HT1080 (cell line): ENCODE measurements at places on chromosomes 3 and 15. TPM values are rescaled to one million over a fixed set of nuclear protein-coding genes. Genes with fewer than 3 reads are reported as not detected.

DNA sequence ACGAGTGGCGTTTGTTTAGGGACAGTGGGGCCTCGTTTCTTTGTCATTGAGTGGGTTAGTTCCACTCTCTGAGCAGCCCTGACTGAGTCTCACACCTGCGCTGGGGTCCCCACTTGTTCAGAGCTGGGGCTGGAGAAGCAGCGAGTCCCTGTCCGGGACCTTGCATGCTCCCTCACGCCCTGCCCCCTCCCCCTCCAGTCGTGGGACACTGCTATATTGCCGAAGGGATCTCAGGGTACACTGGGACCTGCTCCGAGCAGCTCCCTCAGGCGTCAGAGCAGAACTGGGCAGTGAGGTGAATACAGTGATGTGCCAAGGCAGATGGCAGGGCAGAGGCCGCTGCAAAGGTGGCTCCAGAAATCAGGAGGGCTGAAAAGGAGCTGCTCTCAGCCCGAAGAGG, 59.9 kb upstream of the KLF13 start:
- no peak for DNase-seq

DNA sequence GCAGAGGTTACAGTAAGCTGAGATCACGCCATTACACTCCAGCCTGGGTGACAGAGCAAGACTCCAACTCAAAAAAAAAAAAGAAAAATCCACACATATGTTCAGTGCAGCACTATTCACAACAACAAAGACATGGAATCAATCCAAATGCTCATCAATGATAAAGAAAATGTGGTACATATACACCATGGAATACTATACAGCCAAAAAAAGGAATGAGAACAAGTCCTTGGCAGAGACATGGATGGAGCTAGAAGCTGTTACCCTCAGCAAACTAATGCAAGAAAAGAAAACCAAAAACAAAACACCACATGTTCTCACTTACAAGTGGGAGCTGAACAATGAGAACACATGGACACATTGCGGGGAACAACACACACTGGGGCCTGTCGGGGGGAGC, 25.5 kb downstream of the PYGO1 start:
- no peak for DNase-seq

DNA sequence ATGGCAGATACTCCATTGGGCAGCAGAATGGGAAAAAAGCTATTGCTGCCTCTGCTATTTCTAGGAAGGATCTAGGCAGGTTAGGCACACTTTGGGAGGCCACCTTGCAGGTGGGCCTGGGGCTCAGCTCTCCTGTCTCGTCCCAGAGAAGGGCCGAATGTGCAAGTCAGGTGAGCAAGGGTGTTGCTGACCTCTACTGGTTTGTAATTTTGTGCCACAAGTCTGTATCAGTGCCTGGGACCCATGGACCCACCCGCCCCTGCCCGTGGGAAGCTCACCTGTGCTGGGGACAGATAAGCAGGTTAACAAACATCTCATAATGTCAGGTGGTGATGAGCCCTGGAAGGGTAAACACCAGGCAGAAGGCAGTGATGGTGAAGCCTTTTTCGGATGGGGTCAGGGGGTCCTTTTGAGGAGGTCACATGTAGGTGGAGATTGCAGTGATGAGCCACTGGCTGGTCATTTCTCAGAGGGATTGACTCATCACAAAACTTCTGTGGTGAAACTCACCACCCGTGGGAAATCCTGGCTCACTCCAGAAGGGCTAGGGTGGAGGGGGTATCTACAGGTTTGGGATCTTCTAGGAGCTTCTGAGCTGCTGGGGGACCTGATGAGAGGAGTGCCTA, 161.3 kb downstream of the KLF13 start:
- DNase-seq: no peak

DNA sequence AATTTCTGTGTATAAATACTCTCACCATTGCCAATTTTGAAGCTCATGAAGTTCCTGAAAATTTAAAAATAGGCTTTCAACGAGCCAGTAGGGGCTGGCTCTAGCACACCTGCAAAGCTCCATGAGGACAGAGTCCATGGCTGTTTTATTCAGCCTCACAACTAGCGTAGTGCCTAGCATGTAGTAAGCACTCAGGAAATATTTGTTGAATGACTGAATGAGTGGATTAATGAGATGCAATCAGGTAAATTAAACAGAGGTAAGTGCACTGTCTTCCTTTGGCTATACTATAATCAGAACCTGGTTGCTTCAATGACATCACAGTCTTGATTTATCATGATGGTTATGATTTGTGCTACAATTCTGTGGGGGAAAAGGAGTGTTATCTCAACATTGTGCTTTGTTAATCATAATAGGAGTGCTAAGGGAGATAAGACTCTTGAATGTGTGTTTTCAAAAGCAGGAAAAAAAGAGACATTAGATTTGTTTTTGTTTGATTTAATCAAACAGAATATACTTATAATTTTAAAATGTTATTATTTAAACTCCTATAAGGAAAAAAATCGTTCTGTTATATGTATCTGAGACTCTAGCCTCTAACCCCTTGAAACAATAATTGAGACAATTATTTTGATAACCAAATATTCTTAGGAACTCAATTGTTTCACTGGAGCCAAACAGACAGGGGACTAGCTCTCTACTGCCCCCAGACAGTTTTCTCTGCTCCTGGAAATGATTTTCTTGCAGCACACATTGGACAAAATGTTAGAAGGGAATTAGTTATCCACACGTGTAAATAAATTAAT, 171.7 kb upstream of the ATP11B start:
- no peak for DNase-seq

- peak; percentile 60 for DNase-seq
These were observed 59.6 kb upstream of the ZBTB38 start for GRCh38 chr3:141308588-141309218.

DNA sequence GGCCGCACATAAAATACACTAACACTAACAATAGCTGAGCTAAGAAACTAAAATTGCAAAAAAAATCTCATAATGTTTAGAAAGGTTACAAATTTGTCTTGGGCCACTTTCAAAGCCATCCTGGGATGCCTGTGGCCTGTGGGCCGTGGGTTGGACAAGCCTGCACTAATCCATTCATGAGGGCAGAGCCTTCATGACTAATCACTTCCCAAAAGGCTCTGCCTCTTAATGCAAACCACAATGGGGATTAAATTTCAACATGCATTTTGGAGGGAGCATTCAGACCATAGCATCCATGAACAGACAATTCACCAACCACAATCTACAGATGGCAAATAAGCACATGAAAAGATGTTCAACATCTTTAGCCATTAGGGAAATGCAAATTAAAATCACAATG, 128.2 kb downstream of the SUCLG2 start:
- peak; percentile 89 for DNase-seq

DNA sequence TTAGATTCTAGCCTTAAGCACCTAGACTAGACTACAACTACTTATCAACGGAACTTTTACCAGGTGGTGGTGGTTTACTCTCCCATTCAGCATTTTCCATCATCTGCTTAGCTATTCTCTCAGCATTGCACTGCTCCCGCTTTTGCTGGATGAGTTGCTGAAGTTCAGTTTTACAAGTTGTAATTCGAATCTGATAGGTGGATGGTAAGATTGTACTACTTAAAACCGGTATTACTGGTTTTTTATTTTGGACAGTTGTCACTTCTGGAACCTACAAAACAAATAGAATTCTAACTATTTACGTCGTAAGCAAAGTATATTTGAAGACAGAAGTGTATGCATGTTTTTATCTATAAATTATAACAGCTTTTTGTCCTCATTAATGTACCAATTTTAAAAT, 41.1 kb downstream of the PIK3R4 start:
- DNase-seq: no peak

- DNase-seq: peak; percentile 74
These were observed 95.3 kb downstream of the SLC49A4 start for GRCh38 chr3:122890077-122890719.

- DNase-seq: no peak
These were observed 18.7 kb downstream of the UQCC5 start for GRCh38 chr3:52555056-52555455.

- DNase-seq: no peak
These were observed 55.5 kb upstream of the SMAD3 start for GRCh38 chr15:67009576-67010569.

DNA sequence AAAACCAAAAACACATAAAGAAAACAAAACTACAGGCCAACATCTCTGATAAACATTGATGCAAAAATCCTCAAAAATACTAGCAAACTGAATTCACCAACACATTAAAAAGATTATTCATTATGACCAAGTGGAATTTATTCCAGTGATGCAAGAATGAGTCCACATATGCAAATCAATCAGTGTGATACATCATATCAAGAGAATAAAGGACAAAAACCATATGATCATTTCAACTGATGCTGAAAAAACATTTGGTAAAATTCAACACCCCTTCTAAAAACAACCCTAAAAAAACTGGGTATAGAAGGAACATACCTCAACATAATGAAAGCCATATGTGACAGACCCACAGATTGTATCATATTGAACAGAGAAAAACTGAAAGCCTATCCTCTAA, 265.6 kb upstream of the DCBLD2 start:
- DNase-seq: no peak

GRCh38 chr3:66425576-66426114, 75.2 kb downstream of the LRIG1 start:
- no peak for DNase-seq

DNA sequence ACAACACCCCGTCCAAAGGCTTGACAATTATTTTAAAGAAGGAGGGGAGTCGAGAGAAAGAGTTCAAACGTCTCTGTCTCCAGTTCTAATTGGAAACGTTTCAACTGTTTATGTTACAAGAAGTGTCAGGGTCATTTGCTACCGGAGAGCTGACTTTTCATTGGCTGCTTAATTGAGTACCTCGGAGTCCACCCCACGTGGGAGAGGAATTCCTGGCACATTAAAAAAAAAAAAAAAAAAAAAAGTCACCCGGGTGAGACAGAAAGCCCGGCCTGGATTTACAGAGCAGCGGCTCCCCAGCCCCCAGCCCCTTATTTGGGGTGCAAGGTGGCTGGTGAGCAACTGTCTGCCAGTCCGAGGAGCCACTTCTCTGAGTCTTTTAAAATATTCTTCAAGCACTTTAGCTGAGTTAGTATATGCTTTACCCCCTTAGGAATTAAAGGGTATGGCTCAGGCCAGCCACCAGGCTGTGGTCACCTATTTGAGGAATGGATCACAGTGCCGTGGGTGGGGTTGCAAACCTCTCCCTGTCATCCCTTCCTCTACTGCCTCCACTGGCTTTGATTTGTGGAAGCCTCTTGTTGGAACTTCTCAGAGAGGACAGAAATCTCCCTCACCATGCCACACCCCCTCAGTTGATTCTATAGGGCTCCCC, 3.9 kb upstream of the TLE3 start:
- peak; percentile 84 for DNase-seq

GRCh38 chr3:173938159-173938558, 540.6 kb downstream of the NLGN1 start:
- peak; percentile 68 for DNase-seq

DNA sequence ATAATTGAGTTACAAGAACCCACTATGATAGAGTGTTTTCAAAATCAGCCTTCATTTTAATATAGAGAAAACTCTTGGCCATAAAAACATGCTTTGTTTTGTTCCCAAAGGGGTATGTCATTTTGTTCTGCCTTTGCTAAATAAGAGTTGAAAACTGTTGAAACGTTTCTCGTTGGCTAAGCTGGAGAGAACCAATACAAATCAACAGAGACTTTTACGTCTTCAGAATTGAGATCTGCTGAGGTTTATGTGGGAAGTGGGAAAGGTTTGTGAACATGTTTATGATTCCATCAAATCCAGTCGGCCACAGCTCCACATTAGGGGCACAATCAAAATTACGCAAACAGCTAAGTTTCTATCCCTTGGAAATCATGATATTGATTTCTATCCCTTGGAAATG, 102.0 kb downstream of the IGF2BP2 start:
- no peak for DNase-seq

- DNase-seq: no peak
These were observed 39.5 kb downstream of the HACD3 start for GRCh38 chr15:65569728-65570127.

DNA sequence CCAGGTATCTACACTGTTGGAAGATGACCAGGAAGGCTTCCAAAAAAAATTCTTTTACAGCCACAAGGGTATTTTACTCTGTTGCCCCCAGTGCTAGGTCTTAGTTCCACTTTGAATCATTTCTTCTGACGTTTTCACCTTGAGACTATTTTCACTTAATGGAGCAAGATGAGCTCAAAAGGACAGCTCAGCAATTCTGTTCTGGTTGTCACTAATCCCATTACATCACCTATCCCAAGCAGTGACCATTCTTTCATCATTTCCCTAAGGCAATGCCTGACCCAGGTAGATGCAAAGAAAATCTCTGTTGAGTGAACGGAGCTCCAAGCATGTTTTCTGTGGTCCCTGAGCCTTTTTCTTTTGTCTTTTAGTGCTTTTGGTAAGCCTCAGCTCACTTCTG, 210.0 kb downstream of the KCNAB1 start:
- no peak for DNase-seq

DNA sequence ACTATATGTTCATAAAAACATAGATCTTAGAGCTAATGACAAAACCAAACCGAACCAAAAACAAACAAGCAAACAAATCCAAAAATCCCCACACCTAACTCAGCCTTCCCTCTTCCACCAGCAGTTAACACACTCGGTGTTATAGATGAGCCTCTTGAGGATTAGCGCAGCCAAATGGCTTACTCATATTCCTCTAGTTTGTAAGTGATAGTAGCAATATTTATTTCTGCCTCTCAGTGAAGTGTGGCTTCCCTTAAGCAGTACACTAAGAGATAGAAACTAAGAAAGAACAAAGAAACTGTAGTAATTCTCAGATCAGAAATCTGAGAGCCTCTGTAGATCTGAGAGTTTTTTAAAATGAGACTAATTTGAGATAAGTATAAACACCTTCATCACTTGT, 2.4 kb upstream of the NCEH1 start:
- no peak for DNase-seq

- no peak for DNase-seq
These were observed 22.7 kb downstream of the ACAA1 start for GRCh38 chr3:38114052-38114874.

- DNase-seq: peak; percentile 23
These were observed 61.4 kb upstream of the MYRIP start for GRCh38 chr3:39748002-39748401.

DNA sequence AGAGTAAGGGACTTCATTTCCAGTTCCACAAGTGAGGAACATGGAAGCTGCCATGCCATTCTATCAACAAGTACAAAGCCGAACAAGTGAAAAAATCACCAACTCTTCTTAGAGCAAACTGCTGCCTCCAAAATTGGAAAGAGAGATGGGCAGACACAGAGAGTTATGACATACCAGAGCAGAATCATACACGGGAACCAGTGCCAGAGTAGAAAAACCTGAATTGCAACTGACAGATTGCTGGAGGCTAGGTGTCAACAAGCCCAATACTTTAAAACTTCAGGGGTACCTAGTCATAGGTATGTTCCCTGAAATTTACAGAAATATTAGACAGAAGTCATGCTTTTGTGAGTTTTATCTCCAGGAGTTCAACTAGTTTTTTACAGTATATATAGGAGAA, 62.0 kb downstream of the TTBK2 start:
- DNase-seq: no peak

SGO1 gene
- 15.9 and 18.2 TPM in 2 replicates for total RNA-seq

WDR49 gene
- total RNA-seq: not detected in 2 replicates

RHOV gene
- total RNA-seq: 0.43 and 1.5 TPM in 2 replicates

HIGD2B gene
- not detected in 2 replicates for total RNA-seq

B3GNT5 gene
- total RNA-seq: 21.6 and 22.5 TPM in 2 replicates

PLA2G4F gene
- not detected in 2 replicates for total RNA-seq

PLS1 gene
- total RNA-seq: 20.8 and 24.8 TPM in 2 replicates
